ENCODE measurements at places on chromosomes 2 and 18.

- DNase-seq: no peak
These were observed 190.0 kb downstream of the ALPK2 start for GRCh38 chr18:58438958-58439300.

DNA sequence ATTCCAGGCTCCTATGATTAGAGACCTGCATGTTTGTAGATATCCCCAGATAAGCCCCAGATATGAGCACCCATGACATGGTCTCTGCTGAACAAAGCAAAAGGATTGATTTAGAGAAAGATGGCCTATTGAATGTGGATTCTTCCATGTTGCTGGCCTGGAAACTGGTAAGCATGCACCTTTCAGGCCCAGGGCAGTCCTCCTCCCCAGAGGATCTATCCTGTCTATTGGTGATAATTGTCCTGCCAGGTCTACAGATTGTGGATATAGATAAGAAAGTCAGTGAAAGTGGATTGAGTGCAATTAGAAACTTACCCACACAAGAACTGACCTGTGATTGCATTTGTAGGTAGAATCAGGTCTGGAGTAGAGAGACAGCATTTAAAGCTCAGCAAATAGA is 256.9 kb upstream of the SIX3 start:
- DNase-seq: no peak

DNA sequence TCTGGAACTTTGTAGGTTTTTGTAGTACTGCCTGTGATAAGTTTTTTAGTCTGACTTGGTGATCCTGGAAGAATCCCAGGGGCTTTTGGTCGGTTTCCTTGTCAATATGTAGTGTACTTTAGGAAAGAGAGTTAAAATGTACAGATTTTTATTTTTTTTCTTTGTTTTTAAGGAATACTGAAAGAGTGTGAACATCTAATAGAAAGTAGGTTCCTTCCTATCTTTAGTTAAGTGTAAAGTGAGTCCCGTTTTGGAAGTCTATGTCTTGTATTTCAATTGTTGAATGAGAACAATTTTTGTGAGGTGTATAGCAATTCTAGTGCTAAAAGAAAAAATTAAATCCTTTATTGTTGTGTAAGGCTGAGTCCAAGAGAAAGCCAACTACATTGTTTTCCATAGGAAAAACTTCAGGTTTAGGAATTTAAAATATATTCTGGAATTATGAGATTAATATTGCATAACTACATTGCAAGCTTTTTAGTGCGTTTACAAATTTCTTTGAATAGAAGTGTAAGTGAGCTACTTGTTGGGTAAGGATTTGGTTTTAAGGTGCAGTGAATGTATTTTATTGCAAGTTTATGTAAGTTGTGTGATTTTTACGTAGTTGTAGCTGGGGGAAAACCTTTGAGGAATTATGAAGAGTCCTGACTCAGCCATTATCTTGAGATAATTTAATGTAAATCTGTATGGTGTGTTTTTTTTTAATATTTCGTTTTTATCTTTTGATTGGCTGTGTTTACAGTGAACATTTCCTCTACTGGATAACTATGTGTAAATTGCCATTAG is 1.7 kb downstream of the VAPA start:
- DNase-seq: no peak

- no peak for DNase-seq
These were observed at the start of gene MYCN for GRCh38 chr2:15939854-15940660. Gene MYCN (plus strand): TSS chr2:15940550. CDS start chr2:15942065, 1,515 bp downstream.

DNA sequence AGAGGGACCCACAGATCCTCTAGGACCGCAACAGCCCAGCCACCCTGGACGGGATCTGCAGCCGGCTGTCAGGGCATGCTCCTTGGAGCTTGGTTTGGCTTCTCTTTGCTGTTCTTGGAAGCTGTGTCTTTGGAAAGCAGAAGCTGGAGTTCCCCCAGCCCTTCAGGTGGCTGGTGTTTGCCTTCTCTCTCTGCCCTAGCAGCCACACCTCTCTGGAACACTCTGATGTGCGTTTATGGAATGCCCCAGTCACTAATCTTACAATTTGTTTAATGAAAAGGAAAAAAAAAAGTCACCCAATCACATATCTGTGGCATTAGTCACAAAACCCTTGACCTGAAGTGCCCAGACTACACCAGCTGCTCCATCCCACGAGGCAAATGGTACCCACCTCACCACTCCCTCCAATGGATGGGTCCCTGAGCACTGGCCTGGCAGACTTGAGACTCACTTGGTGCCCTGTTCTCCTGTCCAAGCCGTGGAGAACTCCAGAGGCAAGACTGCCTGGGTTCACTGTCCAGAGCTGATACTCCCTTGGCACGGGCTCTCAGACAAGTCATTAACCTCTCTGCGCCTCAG is 70.2 kb upstream of the DAPL1 start:
- no peak for DNase-seq

DNA sequence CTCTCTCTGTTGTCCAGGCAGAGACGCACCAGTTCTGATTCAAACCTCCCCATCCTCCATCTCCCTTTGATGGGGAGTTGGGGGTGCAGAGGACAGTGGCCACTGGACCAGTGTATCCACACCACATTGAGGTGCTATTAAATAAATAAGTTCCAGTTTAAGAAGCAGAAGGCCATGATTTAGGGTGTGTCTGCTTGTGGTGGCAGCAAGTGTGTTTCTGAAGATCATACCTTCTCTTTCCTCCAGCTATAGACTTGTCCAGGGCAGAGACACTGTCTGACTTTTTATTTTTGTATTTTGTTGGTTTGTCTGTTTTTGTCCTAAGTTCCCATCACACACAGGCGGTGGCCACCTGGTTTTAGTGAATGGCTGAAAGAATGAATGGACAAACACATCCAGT is 16.5 kb upstream of the INO80C start:
- DNase-seq: no peak

DNA sequence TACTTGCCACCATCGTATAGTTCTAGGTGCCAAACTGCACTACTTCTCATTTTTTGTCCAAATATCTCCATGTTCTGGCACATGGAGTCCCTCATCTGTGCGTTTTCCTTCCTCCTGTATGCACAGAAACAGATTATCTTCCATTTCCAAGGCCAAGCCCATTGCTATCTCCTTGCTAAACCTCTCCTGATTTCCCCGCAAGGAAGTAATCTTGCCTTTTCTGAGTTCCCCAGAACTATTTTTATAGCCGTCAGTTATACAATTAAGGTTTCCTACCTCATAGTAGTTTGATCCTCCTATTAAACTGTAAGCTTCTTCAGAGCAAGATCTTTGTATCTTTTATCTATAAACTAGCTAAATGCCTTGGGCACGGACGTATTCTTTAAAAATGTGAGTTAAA is 7.2 kb downstream of the DSG2 start:
- DNase-seq: no peak

- no peak for DNase-seq
These were observed 27.9 kb downstream of the ZCCHC2 start for GRCh38 chr18:62550746-62551145.

- no peak for DNase-seq
These were observed 3.4 kb downstream of the NCOA1 start for GRCh38 chr2:24494410-24494809.

GRCh38 chr2:207357216-207357615 is 172.5 kb upstream of the CREB1 start:
- DNase-seq: no peak

GRCh38 chr2:226981791-226982326 is 146.0 kb downstream of the RHBDD1 start:
- DNase-seq: no peak

GRCh38 chr18:21262979-21263378 is 20.9 kb downstream of the GREB1L start:
- DNase-seq: no peak

DNA sequence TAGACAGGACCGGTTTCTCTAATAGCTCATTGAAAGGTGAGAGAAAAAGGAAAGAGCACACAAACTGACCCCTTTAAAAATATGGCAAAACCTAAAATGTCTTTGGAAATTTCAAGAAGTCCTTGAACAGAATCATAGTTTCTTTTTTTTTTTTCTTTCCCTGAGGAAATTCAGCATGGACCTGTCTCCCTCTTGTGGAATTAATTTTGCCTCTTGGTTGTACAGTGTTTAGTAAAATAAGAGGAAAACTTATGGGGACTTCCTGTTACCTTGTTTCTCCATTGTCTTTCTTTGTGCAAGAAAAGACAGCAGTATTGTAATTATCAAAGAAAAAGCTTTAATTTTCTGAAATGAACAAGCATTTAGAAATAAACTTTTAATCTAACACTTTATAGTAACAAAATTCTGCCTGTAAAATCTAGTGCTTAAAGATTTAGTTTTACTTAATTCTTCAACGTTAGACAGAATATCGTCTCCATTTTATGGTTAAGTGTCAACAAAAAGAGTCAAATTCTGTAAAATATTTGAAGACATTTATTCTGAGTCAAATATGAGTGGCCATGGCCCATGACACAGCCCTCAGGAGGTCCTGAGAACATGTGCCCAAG is 176.3 kb upstream of the NABP1 start:
- DNase-seq: no peak

DNA sequence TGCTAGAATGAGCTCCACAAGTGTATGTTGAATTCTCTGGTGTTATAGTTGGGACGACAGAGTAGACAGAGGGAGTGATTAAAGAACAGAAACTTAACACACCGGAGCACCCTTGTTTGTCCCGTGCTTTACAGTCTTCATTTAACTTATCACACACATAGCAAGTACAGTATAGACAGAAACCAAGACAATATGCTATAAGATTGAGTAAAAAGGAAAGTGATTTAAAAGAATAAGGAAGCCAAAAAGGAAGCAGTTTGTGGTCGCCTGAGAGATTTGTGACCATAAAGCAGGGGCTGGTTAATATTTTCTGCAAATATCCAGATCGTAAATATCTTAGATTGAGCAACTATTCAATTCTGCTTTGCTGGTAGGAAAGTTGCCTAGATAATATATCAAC is 1128.4 kb downstream of the TSN start:
- no peak for DNase-seq

DNA sequence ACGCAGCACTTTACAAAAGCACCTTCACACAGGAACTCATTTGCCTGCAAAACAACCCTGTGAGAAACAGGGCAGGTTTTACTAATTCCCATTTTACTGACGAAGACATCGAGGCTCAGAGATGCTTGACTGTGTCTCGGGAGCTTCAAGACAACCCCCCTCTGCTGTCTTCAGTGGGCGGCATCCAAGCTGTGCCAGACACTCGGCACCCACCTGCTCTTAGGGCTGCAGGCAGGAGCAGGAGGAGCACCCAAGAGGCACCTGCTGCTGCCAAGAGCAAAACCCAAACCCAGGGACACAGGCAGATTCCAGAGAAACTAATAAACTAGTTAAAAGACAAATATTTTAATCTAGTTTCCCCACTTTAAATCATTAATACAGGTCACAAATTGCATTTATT is 67.9 kb downstream of the PPP4R1 start:
- no peak for DNase-seq

GRCh38 chr2:102144128-102144527 is 1.6 kb downstream of the IL1R1 start:
- no peak for DNase-seq

GRCh38 chr2:221289389-221289788 is 282.7 kb downstream of the EPHA4 start:
- DNase-seq: no peak
